ENCODE measurements at places on chromosomes 3 and 15.

DNA sequence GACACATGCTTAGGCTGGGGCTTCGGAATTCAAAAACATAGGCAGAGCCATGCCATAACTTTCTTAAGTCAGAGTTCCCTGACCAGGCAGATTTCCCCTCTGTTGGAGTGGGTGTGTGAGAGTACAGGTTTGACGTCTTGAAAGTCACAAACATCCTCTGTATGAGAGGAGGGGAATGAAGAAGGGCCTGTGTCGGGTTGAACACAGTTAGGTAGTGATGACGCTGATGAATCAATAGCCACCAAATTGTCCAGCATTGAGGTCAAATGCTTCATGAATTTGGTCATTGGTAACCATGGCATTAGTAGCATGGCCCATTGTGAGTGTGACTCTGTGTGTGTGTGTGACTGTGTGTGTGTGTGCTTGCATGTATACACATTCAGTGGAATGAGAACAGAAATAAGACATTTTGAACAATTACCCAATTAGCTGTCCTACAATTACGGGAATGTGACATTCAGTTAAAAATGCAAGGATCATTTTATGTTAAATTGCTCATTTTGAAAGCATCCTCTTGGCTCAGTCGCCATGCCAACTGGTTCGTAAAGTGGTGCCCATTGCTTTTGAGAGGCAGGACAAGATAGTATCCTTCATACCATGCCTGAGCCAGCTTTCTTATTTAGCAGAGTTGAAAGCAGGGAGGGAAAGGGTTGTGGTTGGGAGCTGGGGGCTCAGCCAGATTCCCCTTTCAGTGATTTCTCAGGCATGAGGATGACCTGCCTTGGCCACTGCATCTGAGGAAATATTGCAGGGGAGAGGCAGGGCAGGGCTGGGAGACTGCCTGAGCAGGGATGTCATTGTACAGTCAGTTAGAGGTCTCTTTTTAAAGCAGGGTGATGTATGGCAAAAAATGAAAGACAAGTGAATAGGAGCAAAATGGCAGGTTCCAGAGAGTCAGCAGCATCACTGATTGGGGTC lies 35.4 kb downstream of the RBP2 start:
- no peak for DNase-seq

DNA sequence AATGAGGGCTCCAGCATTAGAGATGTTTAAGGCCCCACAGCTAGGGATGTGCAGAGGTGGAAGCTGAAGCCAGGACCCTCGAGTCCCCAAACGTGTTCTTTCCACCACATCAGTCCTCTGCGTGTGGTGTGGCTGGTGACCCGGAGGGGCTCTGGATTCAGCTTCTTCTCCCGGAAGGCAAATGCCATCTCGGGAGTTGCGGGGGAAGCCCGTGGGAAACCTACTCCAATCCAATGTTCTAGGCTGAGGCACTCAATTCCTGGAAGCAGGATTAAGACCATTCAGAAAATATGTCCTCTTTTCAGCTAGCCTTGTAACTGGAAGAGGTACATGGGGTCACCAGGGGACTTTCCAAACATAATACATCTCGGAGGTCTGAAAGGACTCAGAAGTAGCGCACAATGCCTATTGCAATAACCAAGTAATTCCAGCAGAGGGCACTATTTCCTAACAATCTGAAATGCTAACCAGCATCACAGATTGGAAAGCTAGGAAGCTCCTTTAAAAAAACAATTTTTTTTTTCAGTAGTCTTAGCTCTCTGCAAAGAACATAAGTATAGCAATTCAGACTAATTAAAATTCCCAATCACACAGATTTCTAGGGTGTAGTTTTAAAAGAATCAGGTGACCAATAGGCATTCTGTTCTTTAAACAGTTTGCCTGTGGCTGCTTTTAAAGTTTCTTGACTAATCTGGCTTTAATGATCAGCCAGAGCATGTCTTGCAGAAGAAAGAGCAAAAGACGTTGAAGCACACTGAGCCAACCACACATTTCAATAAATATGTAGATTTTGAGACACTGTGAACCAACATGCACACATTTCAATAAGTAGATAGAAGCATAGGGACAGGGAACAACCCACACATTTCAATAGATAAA lies 36.1 kb downstream of the BNC1 start:
- DNase-seq, result no peak

DNA sequence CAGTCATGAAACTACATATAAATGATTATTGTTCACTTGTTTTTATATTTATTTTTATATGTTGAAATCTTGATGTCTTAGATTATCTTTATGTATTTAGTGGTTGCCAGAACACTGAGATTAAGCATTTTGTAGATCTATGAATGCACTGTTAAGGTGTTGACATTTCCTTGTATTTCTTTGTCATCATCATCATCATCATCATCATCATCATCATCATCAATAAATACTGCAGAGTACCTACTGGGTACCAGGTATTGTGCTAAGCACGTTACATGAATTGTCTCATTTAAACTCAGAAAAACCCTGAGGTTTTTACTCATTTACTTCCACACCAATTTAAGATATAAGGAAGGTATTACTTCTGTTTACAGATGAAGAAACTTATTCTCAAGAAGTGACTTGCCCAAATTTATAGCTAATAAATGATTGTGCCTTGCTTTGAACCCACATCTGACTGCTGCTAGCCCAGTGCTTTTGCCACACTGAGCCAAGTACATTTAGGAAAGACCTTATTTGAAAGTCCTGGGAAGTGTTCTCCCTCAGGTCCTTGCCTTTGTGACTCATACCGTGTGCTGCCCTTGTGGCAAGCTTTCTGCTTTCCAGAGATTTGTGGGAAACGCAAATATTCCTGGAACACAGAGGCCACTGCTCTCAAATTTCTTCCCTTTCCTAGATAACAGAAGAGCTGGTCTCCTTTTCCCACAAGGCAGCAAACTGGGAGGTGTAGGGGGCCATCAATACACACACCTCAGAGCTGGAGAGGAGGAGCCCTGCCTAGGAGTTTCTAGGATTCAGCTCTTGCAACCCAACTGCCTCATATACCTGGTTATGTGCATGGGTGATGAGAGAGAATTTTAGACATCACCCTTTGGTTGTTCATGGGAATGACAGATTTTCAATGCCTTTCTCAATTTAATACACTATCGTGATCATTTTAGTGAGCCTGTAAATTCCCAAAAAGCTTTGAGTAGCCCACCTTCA lies 115.4 kb upstream of the C15orf61 start:
- DNase-seq, result no peak

DNA sequence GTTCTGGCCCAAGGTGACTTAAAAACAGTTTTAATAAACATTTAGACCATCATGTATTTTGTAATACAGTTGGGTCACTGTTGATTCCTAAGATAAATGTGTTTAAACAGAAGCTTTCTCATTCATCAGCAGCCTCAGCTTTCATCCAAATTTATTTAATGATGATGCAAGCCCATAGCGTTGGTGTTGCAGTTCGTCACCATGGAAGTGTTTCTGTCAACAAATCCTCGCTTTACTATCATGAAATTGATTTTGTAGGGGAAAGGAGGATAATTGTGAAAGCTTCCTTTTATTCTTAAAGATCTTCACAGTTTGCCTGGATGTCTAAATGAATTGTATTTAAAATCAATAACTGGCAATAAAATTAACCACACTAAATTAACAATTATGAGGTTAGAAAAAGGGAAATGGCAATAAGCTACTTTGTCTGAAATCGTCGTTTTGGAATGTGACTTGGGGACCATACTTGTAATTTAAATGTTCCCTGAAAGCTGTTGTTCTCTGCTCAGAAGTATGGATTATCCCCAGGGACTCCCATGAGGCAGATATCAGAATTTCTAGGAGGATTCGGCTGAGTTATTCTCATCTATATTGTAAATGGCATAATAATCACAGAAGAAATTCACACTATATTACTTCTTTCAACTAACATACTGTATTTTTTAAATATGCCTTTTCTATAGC lies 29.0 kb downstream of the CMSS1 start:
- no peak for DNase-seq

GRCh38 chr3:57252404-57252803 lies 24.9 kb downstream of the APPL1 start:
- no peak for DNase-seq

DNA sequence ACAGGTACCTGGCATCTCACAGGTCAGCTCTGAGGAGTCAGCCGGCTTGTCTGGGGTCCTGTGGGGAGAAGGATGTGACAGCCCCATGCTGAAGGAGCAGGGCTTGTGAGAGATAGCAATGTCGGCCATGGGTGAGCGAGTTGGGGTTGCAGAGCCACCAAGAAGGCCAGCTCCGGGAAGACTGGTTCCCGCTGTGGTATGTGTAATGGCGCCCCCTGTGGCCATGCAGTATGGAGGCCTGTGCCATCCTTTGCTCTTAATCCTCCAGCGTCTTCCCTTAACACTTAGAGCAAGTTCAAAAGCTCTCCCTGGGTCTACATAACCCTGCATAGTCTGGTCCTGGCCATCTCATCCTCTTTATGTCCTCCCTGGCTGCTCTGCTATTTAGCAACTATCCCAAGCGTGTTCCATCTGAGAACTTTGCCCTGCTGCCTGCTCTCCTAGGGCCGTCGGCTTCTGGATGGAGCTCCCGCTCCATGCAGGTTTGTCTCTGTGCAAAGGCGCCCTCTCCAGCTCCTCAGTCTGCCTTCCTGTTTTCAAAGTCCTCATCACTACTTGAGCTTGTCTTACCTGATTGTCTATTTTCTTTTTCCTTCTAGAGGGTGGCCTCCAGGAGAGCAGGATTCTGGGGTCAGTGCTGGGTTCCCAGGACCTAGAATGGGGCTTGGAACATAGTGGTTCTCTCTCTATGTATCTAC lies 40.8 kb upstream of the IQCF6 start:
- no peak for DNase-seq

GRCh38 chr3:118782755-118783202 lies 251.9 kb downstream of the IGSF11 start:
- no peak for DNase-seq

DNA sequence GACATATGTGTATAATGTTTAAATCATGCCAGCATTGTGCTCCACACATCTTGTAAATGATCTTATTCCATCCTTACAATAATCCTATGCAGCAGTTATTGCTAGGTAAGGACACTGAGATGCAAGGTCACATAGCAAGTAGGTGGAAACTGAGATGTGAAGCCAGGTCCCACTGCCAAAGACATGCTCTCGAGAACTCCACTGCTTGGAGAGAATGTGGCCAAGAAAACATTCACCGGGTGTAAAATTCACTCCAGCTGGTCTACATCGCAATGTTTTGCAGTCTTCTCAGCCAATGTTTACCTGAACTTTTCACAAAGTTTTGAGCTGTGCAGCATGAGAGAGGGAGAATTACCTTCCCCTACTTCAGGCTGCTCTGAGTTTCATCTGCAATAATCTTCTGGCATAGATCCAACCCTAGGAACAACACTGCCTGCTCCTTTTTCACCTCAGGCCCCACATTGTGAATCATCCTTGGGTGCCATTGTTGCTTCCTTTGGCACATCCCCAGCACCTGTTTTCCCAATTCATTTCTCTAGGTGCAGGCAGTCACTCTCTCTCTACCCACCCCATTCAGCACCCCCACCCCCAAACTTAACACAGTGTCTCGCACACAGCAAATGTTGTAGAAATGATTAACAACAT lies 53.5 kb upstream of the PRTG start:
- no peak for DNase-seq

DNA sequence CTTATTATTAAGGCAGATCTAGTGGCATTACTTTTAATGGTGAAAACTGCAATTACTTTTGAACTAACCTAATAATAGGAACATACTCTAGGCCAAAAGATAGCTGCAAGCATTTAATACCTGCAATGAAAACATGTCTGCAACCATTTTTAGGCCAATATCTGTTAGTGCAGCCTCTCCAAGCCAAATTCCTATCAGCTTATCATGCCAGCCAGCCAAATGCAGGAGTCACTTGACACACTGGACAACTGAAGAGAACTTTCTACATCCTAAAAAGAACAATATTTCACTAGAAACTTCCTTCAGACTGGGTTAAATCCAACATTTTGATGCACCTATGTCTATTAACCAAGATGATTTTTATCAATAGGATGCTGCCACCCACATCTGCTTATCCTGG lies 33.8 kb downstream of the CCDC54 start:
- DNase-seq, result no peak

GRCh38 chr3:194691481-194692283 lies 6.0 kb downstream of the FAM43A start:
- no peak for DNase-seq

GRCh38 chr3:9951962-9952805 lies at the start of gene PRRT3:
PRRT3 (minus strand) TSS chr3:9952408; CDS start chr3:9950115, 2,293 bp downstream.
- no peak for DNase-seq

- no peak for DNase-seq
Measured at GRCh38 chr3:46640927-46641326, 28.6 kb downstream of the FAM240A start.

- DNase-seq, result no peak
Measured at GRCh38 chr3:178987745-178988144, 83.9 kb downstream of the ZMAT3 start.

- DNase-seq, result no peak
Measured at GRCh38 chr3:156356537-156357363, 198.2 kb downstream of the SSR3 start.

GRCh38 chr3:32177702-32178198 lies 60.7 kb upstream of the CMTM8 start:
- DNase-seq, result no peak

- no peak for DNase-seq
Measured at GRCh38 chr3:42876940-42877720, 1.5 kb upstream of the CYP8B1 start.

DNA sequence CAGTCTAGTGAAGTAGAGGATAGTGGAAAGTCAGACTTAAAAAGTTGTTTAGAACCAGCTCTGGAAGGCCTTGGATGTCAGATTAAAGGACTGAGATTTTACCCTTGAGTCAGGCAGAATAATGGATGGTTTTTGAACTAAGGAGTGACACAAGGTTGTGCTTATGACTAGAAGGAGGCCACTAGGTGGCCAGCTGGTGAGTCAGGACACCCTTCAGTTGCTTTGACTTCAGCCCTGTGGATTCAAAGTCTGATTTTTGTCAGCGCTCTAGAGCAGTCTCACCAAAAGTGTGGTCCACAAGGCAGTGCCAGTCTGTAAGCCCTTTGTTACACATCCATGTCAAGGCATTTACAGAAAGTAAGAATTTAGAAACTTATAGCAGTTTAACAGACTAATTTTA lies 3.8 kb upstream of the GABPB1 start:
- DNase-seq, result no peak

DNA sequence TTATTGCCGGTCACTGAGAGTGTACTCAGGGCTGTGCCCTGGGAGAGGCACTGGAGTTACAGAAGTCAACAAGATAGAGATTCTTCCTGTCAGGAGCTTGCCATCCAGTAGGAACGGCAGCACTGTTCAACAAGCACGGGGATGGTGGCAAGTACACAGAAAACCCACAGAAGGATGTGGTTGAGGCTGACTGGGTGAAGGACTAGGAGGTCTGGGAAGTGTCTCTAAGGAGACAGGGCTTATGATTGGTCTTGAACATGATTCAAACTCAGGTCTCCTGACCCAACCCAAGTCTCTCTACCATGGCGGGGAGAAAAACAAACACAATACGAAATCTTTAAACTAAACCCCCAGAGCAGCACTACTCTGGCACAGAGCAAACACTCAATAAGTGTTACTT lies 37.6 kb downstream of the ERICH6 start:
- no peak for DNase-seq

DNA sequence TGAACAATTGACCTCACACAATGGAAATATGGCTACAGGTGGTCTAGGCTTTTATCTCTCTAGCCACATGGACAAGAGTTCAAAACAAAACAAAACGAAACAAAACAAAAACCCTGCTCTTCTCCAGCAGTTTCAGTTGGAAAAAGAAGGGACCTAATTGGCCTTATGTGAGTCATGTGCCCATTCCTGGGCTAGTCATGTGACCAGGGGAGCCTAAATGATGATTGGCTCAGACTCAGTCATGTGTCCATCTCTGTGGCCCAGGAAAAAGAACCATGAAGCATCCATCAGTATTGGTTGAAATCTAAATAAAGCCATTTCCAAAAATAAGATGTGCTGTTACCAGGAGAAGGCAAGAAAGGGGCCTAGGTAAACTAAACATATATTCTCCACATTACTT lies 96.8 kb downstream of the ANXA2 start:
- no peak for DNase-seq
